Hypothalamus (tissue), 51 donors: ENCODE measurements at places on chromosomes 7 and 10.

- no peak for DNase-seq
Measured at GRCh38 chr7:26141077-26141476, 10.9 kb upstream of the NFE2L3 start.

GRCh38 chr7:28674359-28674782 is 262.1 kb downstream of the CREB5 start:
- DNase-seq = no peak

DNA sequence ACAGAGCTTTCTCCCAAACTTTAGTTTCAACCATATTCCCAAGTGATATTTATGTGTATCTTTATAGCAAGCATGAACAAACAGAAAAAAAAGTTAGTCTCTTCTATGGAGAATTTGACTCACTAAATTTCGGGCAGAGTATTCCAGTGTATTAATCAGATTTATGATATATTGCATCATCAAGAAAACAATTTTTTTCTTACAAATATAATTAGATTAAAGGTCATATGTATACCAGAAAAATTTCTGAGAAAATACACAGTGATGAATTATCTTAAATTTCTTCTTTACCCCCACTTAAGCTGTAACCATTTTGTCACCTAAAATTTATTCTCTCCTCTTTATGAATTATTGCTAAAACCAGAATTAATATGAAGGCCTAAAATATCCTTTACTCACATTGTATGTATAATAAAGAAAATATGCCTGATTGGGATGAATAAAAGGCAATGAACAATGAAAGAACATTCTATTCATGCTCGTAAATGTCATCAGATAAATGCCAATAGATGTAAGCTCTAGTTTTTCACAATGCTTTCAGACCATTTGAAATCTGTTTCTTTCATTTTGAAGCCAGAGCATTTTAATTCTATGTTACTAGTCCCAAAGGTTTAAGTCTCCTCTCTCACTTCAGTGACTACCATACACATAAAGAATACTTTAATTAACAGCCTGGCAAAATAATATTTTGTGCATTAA is 192.1 kb downstream of the HGF start:
- DNase-seq = no peak

DNA sequence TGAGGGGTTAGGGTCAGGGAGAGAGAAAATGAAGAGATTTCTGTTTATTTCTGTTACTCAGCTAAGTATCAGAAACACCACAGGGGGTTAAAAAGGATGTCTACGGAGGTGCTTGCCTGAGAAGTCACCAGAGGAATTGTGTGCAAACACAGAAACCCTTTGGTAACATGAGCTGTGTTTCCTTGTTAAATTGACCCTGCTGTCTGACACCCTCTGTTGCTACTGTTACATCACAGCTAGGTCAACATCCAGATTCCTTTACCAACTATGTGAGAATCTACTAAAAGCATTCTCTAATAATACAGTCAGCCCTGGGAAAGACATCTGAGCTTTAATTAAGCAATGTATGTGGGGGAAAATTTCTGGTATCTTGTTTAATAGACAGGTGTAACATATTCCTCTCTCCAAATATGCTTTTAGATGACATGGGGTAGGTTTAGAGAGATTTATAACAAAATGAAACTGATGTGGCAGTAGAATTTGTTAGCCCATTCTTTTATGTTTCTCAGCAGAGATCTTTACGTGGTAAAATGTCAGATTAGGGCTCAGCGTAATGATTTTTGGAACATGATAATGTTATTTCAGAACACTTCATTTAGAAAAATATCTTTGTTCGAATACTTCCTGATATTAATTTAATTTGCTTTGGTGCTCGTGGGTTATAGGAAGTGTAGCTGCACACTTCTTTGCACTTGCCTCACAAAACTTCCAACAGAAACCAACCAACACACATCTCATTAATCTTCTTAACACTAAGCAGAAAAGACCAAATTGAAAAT is 168.0 kb upstream of the AHR start:
- DNase-seq = no peak

- DNase-seq = no peak
Measured at GRCh38 chr7:149870701-149871483, 2.9 kb upstream of the ATP6V0E2 start.

DNA sequence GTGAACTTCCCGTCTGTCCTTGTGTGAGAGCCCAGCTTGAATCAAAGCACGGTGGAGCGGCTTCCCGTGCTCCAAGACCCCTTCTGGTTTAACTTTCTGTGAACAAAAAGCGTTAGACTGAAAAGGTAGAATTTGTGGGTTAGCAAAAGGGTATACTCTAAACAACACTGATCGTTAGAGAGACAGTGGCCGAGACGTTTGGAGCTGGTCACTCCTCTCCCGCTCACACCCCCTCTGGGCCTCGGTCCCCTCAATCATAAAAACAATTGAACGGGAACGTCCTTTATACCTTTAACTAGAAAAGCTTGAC is 502 bp downstream of the PRKRIP1 start:
- no peak for DNase-seq

DNA sequence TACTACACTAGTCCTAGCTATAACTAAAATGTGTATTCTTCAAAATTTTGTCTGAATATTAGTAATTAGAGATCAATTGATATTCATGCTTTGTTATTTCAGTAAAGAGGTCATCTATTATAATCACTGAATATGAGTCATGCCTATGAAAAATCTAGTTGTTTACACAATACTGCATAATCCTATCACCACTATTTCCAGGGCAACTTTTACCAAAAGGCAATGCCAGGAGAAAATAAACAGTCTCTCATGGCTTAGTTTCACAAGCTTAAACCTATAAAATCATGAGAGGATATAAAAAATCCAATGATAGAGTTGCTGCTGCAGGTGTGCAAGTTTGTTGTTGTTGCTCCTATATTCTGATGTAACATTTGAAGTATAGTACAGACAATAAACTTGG is 149.9 kb upstream of the COL1A2 start:
- DNase-seq = no peak

GRCh38 chr7:109003742-109004141 is 434.1 kb downstream of the DNAJB9 start:
- DNase-seq = no peak
